ENCODE measurements at places on chromosomes 2 and 18.

DNA sequence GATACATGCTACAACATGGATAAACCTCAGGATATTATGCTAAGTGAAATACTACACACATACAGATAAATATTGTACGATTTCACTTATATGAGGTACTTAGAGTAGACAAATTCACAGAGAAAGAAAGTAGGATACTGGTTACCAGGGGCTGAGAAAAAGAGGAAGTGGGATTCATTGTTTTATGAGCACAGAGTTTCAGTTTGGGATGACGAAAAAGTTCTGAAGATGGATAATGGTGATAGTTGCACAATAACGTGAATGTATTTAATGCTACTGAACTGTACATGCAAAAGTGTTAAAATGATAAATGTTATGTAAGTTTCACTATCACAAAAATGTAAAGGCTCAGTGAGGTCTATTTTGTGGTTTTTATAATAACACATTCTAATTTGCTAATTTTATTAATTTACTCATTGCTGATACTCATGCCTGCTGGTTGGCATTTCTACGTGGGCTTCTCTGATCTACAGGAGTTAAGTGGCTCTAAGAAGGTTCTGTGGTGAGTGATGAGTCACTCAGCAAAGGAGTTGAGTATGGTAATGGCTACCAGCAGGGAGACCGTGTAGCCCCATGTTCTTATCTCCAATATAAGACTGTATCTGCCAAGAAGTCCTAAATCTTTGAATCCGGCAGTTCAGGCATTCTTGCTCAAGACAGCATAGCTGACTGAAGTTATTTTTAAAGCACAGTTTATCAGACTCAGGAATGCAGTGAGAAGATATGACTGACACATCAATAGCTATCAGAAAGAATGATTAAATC, 41.1 kb downstream of the UPP2 start:
- peak; percentile 50 for DNase-seq

DNA sequence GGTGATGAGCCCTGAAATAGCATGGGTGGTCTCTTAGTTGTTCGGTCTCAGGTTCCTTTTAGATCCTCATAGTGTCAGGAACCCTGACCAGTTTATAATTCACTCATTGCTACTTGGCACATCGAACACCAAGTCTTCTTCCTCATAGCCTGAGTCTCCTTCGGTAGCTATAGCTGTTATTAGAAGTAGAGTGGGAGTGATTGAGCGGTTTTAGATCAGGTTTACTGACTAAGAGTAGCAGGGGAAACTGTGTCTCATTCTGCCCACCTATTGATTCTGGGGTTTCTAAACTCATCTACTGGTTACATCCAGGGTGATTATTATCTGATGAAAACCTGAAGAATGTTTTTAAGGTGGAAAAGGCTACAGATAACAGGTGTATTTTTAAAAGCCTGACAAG, 114.6 kb downstream of the SETBP1 start:
- no peak for DNase-seq

- no peak for DNase-seq
Measured at GRCh38 chr2:39451954-39452353, 14.9 kb upstream of the MAP4K3 start.

DNA sequence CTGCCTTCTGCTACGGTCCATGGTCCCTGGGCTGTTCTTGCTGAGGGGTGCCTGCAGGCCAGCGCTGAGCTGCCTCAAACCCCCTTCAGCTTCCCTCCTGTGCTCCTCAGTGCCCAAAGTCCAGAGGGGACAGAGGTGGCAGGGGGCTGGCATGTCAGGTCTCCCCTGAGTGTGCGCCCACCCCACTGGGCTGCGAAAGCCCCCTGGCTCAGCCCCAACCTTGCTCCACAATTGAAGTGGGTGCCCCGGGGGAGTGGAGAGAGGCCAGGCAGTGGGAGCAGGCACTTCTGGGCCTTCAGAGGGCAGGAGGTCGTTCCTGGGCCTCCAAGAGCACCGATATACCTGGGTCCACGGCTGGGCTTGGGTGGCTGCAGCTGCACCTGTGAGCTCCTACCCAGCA, 548.7 kb upstream of the FAM98A start:
- no peak for DNase-seq

DNA sequence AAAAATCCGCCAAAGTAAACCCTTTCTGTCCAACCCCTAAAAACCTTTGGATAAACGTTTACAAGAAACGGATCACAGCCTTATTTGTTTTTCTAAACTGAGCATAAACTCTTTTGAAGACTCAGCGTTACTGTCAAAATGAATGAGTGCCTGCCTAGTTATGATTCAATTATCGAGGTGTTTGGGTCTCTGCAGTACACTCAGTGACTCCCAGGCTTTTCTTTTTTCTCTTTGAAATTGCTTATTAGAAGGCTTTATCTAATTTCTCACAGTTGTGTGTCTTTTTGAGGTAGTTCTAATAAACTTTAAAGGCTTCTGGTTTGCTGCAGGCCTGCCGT, 663 bp downstream of the RHBDD1 start:
- no peak for DNase-seq

DNA sequence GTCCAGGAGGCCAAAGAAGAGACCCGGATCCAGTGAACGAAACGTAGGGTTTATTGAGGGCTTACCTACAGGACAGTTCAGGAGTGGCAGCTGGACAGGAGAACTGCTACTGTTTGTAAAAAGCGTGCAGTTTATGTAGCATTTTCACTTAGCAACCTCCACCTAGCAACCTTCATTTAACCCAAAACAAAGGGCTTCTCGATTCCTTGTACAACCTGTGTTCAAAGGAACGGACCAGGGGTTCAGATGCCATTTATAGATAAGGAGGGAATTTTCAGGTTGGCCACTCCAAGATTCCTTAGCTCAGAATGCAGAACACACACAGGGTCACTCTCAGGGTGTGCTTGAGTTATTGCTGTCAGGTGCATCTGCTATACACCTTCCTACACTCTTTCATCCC, 65.1 kb upstream of the YWHAQ start:
- no peak for DNase-seq

DNA sequence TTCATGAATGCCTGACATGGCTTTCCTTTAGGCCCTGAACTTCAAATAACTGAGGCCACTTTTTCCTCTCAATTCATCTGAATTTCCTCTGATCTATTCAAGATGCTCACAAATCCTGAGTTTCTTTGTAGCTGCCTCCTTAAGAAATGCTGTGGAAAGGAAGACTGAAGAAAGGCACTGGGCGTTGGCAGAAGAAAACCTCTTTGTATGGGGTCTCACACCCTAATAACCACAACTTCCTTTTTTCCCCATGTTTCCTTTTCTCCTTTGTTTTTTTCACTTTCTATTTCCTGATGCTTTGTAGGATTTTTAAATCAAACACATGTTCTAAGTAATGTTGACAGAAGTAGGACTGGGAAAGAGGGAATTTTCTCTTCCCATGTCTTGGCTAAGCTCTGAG, 447.4 kb downstream of the CMPK2 start:
- no peak for DNase-seq

- DNase-seq = no peak
Measured at GRCh38 chr18:78883501-78883900, 96.1 kb upstream of the SALL3 start.

GRCh38 chr2:63049970-63050333, 678 bp upstream of the OTX1 start:
- DNase-seq = no peak

GRCh38 chr2:39320162-39320561, 76.4 kb upstream of the CDKL4 start:
- no peak for DNase-seq

GRCh38 chr18:23203891-23204432, 68.7 kb downstream of the CABLES1 start:
- no peak for DNase-seq

DNA sequence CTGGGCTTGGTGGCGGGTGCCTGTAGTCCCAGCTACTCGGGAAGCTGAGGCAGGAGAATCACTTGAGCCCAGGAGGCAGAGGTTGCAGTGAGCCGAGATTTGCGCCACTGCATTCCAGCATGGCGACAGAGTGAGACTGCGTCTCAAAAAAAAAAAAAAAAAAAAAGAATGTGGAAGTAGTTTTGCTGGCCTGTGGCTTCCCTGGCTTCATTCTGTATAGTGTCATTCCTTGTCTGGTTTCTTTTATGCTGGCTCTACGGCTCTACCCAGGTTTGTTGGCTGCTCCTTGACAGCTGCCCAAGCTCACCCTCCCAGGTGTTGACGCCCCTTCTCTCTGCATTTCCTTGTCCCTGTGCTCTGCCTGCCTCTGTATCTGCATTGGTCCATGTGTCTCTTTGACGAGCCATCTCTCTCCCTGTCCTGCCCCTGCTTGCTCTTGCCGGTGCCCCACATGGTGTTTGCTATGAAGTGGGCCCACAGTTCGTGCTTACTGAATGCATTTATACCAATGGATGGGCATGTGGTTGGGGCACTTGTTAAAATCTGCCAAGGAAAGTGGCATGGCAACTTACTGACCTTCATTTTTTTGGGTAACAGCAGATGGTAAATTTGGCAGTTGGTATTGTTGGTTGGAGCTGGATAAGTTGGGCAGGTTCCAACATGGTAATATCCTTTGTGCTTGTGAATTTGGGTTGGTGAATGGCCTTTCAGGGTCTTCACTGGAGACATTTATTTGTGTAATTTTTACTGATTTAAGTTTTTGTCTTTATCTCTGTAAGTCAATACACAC, 113.9 kb downstream of the MAP4K4 start:
- no peak for DNase-seq

DNA sequence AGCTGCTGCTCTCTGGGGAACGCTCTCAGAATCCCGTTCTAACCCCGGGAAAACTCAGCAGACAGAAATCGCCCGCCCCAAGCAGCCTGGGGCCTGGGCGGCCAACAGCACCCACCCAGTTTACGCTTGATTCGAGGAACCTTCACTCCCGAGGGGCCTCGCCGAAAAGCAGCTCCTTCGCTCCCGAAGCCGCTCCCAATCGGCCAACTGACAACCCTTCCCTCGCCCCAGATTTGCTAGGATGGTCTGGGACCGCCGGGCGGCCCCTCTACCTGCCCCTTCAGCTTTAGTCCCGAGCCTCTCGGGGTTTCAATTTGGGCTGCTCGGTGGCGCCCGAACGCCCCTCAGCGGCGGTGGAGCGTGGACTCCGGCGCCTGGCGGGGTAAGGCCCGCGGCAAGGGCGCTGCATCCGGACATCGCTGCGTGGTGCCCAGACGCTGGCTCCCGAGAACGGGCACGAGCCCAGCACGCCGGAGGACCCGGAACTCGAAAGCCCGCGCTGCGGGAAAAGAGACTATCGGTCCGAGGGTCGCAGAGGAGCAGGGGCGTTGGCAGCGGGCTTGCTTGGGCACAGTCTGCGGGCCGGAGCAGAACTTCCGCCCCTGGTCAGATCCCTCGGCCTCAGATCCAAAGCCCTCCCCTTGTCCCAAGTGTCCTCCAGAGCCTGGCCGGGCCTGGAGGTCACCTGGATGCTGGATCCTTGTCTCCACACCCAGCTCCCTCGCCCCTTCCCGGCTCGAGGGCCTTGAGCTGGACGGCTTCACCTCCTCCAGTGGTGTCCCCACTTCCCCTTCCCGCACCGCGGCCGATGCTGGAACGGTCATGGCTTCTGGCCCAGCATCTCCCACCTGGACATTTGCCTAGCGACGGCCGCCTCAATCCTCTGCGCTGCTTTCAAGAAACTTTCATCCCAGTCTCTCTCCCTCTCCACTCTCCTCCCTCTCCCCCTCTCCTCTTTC, 3.0 kb upstream of the OTX1 start:
- DNase-seq = no peak

DNA sequence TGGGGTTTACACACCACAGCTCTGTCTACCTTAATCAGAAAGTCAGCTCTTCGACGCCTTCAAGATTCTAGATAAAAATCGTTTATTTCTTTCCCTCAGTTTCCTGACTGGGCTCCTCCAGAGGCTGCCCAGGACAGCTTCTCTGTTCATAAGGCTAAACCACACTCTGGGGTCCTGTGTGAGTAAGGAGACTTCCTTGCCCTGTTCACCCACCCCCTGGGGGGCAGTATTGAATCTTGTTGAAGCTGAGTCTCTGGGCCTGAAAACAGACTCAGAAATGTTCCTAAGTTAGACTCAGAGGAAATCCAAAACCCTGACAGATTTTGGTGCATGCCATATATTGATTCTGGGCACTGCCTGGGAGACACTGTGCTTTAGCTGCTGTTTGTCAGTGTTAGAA, 43.0 kb downstream of the G6PC2 start:
- no peak for DNase-seq

DNA sequence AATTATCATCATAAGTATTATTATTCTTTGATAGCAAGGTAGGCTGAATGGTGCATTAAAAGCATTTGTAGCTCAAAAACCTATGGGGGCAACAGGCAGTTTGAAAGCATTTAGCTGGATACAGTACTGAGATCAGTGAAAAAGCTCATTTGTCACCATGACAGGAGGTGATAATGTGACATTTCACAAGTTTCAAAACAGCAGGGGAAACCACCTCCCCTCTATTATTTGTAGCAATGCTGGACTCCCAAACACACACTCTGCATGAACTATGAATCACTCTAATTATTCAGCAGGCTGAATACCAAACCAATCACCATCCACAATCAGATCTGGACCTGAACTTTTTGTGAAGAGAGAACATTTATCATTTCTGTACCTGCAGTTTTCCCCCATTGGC, 63.4 kb downstream of the MYO5B start:
- no peak for DNase-seq

DNA sequence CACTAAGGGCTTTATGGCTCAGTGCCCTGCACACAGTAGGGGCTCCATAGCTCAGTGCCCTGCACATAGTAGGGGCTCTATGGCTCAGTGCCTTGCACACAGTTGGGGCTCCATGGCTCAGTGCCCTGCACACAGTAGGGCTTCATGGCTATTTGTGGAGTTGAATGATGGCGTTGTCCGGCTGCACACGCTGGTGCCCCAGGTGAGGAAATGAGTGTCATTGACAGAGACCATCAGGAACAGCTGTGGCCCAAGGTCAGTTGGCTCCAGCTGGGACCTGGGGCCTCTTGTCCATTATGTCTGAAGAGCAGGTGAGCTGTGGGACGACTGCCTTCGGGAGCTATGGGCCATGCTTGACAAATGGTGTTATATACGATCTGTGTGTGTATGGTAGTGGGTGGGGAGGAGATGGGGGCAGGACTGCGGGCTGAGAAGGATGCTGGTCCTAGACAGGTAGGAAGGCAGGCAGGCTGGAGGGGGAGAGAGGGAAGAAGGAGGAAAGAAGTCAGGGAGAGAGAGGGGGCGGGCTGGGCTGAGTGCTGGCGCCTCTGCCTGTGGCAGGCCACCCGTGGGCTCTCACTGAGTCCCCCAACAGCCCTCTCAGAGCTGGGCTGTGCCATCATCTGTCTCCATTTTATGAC, 130.6 kb downstream of the CLIP4 start:
- DNase-seq = no peak

- no peak for DNase-seq
Measured at GRCh38 chr18:8453528-8453927, 155.7 kb upstream of the RAB12 start.

- DNase-seq = no peak
Measured at GRCh38 chr2:71807581-71808451, 339.8 kb downstream of the CYP26B1 start.

All from fibroblast of upper back skin (primary cell).